ENCODE measurements at places on chromosomes 2 and 18.

GRCh38 chr18:46756025-46756558 is 761 bp downstream of the ST8SIA5 start:
- DNase-seq = no peak

- no peak for DNase-seq
Observed at GRCh38 chr2:140947236-140947635, 1183.6 kb downstream of the LRP1B start.

- peak; percentile 46 for DNase-seq
Observed at GRCh38 chr18:13267431-13267873, 48.9 kb downstream of the LDLRAD4 start.

- DNase-seq = no peak
Observed at GRCh38 chr2:73832930-73833329, 4.2 kb downstream of the STAMBP start.

- DNase-seq = no peak
Observed at GRCh38 chr2:98240786-98241398, 105.4 kb upstream of the CNGA3 start.

- no peak for DNase-seq
Observed at GRCh38 chr2:47617523-47618271, 165.2 kb upstream of the MSH6 start.

GRCh38 chr2:45337481-45337880 is 273.6 kb downstream of the SRBD1 start:
- no peak for DNase-seq

DNA sequence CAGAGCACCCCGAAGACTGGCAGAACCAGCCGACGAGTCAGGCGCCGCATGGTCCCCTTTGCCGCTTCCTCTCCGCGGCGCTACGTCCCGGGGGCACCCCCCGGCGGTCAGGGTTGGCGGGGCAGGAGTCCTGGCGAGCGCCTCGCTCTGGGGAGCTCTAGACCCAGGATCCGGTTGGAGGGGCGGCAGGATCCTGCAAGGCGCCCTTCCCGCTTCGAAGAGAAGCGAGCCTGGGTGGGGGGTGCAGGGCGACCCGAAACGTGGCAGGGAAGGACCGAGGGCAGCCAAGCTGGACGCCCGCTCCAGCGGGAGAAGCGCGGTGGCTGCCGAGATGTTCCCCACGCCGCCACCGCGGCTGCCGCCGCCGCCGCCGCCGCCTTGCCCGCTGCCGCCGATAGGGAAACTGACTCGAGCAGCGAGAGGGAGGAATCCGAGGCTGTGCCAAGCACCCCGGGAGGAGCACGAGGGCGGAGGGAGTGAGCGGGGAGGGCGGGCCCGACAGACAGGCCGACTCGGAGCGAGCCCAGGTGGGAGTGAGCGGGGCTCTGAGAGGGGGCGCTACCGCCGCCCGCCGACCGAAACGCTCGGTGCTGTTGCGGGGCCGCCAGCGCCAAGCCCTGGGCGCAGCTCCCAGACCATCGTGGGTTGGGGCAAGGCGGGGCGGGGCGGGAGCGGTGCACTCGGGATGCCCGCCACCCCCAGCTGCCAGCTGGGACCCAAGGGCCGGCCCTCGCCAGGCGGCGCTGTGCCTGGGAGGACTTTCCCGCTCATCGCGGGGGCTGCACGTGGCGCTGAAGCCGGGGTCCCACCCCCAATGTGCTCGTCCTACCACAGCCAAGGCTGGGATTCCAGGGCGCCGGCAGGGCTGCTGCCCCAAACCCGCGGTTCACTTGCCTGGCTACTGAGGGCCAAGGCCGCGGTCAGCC is at the start of gene GALNT14:
TSS of gene GALNT14 (minus strand) at position 404 of the 926 bp plus-strand sequence. CDS start at position 50, 354 bp downstream.
- peak; percentile 57 for DNase-seq

DNA sequence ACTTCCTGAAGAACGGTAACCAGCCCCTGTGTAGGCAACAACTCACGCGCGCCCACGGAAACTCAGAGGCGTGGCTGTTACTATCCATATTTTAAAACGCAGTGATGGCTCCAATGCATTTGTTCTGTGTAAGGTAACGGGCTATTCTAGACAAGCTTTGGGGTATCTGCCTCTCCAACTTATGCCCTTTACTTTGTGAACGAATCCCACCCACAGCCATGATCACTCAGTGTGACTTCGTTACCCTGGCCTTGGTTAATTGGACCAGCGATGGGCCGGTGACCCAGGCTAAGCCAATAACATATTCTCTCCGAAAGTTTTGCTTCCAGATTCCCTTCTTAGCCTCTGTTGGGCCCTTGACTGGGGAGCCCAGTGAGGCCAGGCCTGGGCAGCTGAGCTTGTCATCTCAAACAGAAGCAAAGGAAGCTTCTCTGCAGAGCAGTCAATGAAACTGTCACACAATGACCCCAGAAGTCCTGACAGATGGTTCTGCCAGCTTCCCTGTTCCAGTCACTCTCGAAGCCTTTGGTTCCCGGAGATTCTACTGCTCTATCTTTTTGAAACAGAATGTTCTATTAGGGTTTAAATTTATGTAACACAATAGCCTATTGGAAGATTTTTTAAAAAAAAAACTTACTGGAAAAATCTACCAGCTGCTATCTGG is 30.7 kb upstream of the ROCK2 start:
- no peak for DNase-seq

DNA sequence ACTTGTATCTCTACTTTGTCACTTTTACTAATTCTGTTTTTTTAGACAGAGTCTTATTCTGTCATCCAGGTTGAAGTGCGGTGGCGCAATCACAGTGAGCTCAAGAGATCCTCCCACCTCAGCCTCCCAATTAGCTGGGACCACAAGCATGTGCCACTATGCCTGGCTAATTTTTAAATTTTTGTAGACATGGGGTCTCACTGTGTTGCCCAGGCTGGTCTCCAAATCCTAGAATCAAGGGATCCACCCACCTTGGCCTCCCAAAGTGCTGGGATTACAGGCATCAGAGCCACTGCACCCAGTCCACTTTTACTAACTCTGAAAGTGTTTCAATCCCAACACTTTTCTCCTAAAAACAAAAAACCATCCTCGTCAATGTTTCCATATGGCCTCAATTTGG is 94.9 kb downstream of the MALT1 start:
- DNase-seq = no peak
